ENCODE measurements at places on chromosomes 1 and 21. TPM values are rescaled to one million over a fixed set of nuclear protein-coding genes. Genes with fewer than 3 reads are reported as not detected.

The TMPRSS3 gene
- not detected for total RNA-seq

The GUCA2B gene
- not detected for total RNA-seq

The CFHR1 gene
- total RNA-seq = not detected

The GRHL3 gene
- 0.26 TPM for total RNA-seq

The UBE2U gene
- total RNA-seq = not detected

The OR14K1 gene
- not detected for total RNA-seq

DNA sequence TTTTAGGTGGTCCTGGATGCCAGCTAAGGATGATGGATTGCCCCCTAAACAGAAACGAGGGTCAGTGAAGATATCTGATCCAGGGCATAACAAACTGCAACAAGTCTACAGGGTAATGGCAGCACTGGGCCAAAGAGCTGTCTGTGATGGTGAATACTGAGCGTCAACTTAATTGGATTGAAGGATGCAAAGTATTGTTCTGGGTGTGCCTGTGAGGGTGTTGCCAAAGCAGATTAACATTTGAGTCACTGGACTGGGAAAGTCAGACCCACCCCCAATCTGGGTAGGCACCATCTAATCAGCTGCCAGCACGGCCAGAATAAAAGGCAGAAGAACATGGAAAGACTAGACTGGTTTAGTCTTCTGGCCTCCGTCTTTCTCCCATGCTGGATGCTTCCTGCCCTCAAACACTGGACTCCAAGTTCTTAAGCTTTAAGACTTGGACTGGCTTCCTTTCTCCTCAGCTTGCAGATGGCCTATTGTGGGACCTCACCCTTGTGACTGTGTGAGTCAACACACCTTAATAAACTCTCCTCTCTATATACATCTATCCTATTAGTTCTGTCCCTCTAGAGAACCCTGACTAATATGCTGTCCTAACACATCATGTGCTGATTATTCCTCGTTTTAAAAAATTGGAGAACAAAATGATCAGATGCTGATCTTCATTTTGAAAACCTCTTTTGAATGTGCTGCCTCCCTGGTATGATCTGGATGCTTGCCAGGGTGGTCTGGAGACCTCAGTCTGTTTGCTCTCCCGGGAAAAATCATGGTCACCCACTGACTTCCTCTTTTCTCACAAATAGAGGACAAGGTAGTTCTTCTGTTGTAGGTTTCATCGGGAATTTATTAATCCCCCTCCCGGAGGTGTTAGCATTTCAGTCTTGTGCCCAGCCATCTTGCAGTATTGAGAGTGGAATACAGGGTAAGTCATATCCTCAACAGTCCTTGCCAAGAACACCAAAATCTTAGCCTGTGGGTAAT lies 234.7 kb downstream of the SETD4 start:
- no peak for DNase-seq

DNA sequence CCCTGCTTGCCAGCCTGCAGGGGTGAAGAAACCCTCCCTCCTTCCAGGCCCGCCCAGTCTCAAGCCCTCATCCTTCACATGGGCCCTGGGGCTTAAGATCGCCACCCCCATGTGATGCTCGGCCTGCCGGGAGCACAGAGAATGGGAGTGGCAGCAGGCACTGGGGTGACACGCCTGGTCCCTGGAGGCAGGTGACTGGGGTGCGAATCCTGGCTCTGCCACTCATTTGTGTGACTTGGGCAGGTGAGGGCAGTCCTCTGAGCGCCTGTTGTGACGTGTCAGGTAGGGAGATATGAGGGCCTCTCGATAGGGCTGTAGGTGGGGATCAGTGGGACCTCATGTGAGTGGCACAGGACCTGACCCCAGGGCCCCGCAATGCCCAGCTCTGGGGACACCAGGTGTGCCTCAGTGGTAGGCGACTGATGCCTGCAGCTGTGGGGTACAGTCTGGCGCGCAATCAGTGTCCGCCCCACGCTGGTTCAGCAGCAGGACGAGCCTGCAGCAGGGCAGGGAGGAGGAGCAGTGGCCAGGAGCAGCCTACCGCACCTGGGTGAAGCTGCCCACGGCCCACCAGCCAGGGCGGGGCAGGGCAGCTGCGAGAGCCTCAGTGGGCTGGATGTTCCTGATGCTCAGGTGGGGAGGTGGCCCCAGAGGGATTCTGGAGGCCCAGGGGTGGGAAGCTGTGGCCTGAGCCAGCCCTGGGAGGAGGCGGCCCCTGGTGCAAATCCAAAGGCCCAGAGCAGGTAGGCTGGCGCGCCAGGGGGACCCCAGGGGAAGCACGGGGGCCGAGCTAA lies 6.2 kb downstream of the SH2D5 start:
- no peak for DNase-seq

- DNase-seq = no peak
These were observed 4.1 kb upstream of the TAGLN2 start for GRCh38 chr1:159929155-159930051.

- peak; percentile 46 for DNase-seq
These were observed 485.3 kb upstream of the PTBP2 start for GRCh38 chr1:96236156-96236739.

DNA sequence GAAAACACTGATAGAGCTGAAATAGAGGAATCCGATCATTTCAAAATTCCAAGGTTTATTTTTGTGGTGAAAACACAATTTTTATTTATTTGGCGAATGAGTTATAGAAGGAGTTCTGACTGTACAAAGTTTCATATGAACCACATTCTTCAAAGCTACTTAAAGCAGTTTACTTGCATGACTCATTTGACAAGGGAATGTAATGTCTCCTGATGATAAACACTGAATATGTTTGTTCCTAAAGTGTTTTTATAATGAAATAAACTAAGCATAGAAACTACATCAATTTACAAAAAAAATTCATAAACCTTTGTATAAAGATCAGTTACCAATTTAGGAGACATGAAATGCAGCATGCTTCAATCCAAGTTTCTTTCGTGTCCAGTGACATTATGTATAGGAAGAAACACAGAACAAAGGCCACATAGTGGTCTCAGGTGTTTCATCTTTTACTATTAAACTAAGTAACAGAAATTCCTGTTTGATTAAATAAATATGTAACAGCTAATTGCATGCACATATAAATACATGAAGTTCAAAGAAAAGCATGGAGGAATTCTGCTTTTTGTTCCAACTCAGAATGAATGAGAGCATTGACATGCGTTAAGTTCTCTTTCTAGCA lies 2.5 kb downstream of the PRKACB start:
- peak; percentile 4 for DNase-seq

- no peak for DNase-seq
These were observed 145.7 kb downstream of the ZNF644 start for GRCh38 chr1:90876101-90876500.

GRCh38 chr1:240101737-240102136 lies 10.1 kb downstream of the FMN2 start:
- no peak for DNase-seq

DNA sequence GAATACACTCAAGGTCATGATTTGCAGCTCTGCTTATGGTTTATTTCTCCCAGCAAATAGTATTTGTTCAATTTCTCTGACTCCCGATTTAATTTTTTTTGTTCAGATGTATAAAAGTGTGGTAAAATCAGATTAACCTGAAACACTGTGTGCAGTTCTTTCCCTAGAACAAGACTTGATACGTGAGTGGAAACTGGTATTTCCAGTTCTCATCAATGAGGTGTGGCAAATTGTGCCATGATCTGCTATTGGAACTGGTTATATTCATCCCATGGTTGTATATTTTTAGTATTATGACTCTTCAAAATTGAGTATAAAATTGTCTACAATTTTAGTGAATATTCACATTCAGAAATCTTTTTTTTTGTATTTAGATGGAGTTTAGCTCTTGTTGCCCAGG lies 76.8 kb upstream of the IVNS1ABP start:
- DNase-seq = no peak

DNA sequence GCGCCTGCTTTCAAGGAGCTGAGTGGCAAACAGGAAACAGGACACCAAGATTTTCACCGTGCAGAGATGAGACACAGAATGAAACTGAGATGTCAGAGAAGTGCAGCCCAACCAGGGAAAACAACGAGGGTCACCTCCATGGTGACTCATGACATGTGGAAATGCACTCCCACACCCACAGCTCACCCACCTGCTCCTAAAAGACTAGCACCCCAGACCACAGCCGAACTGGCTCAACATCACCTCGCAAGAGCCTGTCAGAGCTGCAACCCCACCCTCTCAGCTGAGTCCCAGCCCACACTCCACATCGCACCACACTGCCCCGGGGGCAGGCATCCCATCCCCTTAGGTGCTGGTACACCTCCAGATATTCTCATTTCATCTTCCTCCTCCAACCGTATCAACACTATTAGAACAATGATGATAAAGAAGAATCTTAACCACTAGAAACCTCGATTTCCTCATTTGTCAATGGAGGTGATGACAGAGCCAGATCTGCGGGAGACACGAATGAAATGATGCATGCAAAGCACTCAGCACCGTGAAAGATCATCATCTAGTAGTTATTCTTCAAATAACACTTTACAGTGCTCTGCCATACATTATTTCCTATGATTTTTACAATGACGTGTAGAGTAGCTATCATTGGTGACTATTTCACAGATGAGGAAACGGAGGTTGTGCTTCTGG lies 103.2 kb downstream of the DMRTB1 start:
- no peak for DNase-seq

GRCh38 chr1:22404486-22404885 lies 47.2 kb upstream of the ZBTB40 start:
- no peak for DNase-seq

DNA sequence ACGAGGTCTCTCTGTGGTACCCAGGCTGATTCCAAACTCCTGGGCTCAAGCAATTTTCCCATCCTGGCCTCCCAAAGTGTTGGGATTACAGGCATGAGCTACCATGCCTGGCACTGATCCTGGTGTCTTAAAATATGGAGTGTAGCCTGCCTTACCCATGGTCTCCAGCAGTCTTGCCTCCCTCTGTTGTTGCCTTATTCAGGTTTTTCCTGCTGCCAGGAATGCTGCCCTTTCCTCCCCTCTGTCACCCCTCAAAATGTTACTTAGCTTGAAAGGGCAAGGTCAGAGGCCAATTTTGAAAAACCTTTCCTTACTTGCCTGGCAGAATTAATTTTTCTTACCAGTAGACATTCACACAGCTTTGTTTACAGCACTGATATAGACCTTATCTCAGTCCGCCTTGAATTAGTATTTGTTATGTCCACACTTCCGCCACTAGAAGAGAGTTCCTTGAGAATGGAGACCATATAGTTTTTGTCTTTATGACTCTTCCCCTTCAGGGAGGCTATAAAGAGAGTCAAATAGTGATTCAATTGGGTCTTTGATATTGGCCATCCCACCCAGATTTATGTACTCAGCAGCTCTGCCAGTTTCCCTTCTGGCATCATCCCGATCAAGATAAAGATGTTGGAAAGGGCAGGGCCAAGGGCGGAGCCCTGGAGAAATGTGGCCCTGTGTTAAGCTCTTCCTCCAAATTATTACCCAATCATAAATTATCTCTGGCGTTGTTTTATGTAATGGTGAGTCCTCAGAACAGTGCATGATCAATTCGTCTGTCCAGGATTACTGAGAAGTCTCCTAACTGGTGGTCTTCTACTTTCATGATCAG lies 38.8 kb downstream of the C1orf21 start:
- DNase-seq = no peak

GRCh38 chr1:236774926-236775325 lies 20.2 kb upstream of the MTR start:
- no peak for DNase-seq

Data from Caki2 (cell line).